ENCODE measurements at places on chromosomes 13 and 19. TPM values are rescaled to one million over a fixed set of nuclear protein-coding genes. Genes with fewer than 3 reads are reported as not detected.

GRCh38 chr13:76048675-76049375, 412.7 kb downstream of the LMO7 start:
- H3K27me3 ChIP-seq: no peaks in the 10 kb centered on the region
- no peak for DNase-seq
- no peak overlapping the region for H3K4me3 ChIP-seq
- no peaks in the 10 kb centered on the region for H3K36me3 ChIP-seq
- no peaks in the 10 kb centered on the region for H3K4me1 ChIP-seq

The KLHL1 gene
- total RNA-seq: 0.27 TPM

DNA sequence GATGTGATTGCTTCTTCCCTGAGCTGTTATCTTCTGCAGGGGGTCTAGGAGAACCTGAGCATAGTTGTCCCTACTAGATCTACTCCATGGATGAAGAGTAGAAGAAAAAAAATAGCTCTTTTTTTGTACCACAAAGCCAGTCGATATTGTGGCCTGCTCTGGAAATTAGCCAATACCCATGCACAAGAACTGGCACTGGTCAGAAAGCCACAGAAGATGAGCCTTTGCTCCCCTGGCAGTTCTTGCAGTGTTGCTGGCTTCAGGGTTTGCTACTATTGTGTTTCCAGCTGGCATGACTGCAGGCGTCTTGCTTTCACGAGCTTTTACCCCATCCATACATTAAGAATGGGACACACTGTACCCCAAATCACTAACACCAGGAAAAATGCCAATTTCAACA, 547.7 kb upstream of the KLF12 start:
- no peaks in the 10 kb centered on the region for H3K27me3 ChIP-seq
- H3K27ac ChIP-seq: no peak overlapping the region
- no peak overlapping the region for H3K4me3 ChIP-seq
- H3K36me3 ChIP-seq: no peaks in the 10 kb centered on the region

DNA sequence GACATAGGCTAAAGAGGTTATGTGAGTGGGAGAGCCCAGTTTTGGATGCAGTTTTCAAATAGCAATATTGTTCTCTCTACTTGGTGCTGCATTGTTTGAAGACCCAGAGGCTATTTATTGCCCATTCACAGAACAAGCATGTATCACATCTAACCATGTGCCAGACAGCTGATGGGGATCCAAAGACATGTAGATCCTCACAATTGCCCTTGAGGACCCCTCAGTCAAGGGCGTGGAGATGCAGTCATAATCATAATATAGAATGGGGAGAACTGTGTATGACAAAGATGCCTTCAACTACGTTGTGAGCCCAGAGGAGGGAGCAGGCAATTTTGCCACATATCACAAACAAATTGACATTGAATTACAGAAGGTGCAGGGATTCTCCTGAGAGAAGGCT, 70.5 kb downstream of the NHLRC3 start:
- H3K27me3 ChIP-seq: no peaks in the 10 kb centered on the region
- no peaks in the 10 kb centered on the region for H3K4me1 ChIP-seq
- no peak overlapping the region for H3K4me3 ChIP-seq
- DNase-seq: no peak
- H3K27ac ChIP-seq: no peak overlapping the region
- H3K36me3 ChIP-seq: no peaks in the 10 kb centered on the region

- H3K36me3 ChIP-seq: no peaks in the 10 kb centered on the region
- no peak for DNase-seq
- H3K4me1 ChIP-seq: no peaks in the 10 kb centered on the region
- H3K27me3 ChIP-seq: no peaks in the 10 kb centered on the region
- H3K27ac ChIP-seq: no peak overlapping the region
Observed at GRCh38 chr19:51615991-51616390, 14.2 kb downstream of the SIGLEC5 start.

- H3K4me1 ChIP-seq: no peaks in the 10 kb centered on the region
- no peak for DNase-seq
- H3K27ac ChIP-seq: no peak overlapping the region
- H3K36me3 ChIP-seq: no peaks in the 10 kb centered on the region
- H3K4me3 ChIP-seq: no peak overlapping the region
Observed at GRCh38 chr13:44786756-44787155, 202.5 kb downstream of the NUFIP1 start.

- DNase-seq: no peak
- H3K27me3 ChIP-seq: no peaks in the 10 kb centered on the region
- peaks cover 38% of the 10 kb centered on the region for H3K4me1 ChIP-seq
- peak overlapping the region; percentile 77 for H3K4me3 ChIP-seq
- H3K27ac ChIP-seq: peak overlapping the region; percentile 100
Observed at GRCh38 chr19:18291019-18291524, 9.7 kb upstream of the JUND start.

All from sigmoid colon (tissue), 7 donors.